ENCODE measurements at places on chromosomes 11 and 22. TPM values are rescaled to one million over a fixed set of nuclear protein-coding genes. Genes with fewer than 3 reads are reported as not detected.

The LRRC74B gene
- not detected for total RNA-seq

The TRIM6 gene
- 0.60 TPM for total RNA-seq

The CD6 gene
- 293 TPM for total RNA-seq

The IGF2 gene
- total RNA-seq = 0.76 TPM

DNA sequence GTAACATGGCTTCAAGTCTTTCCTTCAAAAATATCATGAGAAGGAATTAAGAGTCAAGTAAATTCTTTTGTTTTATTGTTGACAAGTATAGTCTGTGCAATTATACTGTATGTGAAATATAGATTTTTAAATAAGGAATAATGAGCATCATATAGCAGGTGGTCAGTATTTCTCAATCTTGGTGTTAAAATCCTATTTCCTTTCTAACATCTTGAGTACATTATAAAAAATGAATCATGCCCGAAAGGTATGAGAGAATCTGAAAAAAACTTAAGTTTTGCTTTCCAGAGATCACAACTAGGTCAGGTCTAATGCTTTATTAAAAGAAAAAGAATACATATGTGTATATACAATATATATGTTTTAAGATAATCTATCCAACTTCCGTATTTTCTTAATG, 53.1 kb downstream of the KIF18A start:
- peaks cover 31% of the 10 kb centered on the region for H3K36me3 ChIP-seq
- H3K27me3 ChIP-seq = no peaks in the 10 kb centered on the region
- no peak for DNase-seq
- no peaks in the 10 kb centered on the region for H3K4me1 ChIP-seq

GRCh38 chr22:19717181-19717580, 2.9 kb downstream of the SEPTIN5 start:
- H3K27ac ChIP-seq = no peak overlapping the region
- H3K36me3 ChIP-seq = no peaks in the 10 kb centered on the region
- H3K4me1 ChIP-seq = peaks cover 5% of the 10 kb centered on the region
- DNase-seq = no peak

DNA sequence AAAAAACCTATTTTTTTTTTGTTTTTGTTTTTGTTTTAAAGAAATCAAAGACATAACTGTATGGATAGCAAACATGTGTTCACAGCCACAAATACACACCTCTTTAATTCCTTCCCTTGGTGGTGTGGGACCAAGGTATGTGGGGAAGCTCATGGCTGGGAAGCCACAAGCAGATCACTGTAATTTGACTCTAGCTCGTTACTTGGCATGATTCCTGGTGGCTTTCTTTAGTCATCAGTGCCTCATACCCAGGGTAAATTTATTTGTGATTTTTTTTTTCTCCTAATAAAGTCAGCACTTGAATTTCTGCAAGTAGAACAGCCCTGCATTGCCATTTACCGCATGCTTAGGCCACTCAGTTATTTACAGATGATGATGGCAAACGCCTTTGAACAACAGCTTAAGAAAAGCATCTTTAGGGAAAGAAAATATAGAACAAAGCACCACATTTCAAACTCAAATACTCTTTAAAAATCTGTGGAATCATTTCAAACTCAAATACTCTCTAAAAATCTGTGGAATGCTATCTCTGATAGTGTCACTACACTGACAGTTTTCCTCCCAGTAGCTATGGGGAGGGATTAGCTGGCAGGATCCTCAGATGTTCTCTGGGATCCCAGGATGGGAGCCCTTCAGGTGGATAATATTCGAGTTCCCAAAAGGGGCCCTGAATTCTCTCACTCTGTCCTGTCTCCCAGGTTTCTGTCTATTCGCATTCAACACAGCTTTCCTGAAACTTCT, 687.2 kb downstream of the OPCML start:
- no peaks in the 10 kb centered on the region for H3K27me3 ChIP-seq
- H3K27ac ChIP-seq = no peak overlapping the region
- H3K4me3 ChIP-seq = no peak overlapping the region
- H3K36me3 ChIP-seq = no peaks in the 10 kb centered on the region
- no peak for DNase-seq
- no peaks in the 10 kb centered on the region for H3K4me1 ChIP-seq

- no peaks in the 10 kb centered on the region for H3K27me3 ChIP-seq
- no peaks in the 10 kb centered on the region for H3K36me3 ChIP-seq
- no peak overlapping the region for H3K4me3 ChIP-seq
- no peak for DNase-seq
- H3K27ac ChIP-seq = no peak overlapping the region
These were observed 498.2 kb downstream of the KCNA4 start for GRCh38 chr11:29518389-29519174.

DNA sequence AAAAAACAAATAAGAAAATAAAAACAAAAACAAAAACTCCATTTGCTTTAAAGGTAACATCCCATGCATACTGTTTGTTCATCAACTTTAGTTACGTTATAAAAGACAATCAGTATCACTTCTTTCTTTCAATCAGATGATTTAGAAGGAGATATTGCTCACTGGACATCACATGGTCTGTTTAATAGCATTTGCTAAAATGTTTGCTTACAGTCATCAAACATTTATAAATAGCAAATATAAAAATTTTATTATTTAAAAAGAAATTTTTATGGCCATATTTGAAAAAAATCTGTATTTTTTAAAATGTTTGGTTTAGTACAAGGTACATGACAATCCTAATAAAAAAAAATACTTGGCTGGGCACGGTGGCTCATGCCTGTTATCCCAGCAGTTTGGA, 22.6 kb downstream of the MMP26 start:
- no peaks in the 10 kb centered on the region for H3K27me3 ChIP-seq
- DNase-seq = no peak

DNA sequence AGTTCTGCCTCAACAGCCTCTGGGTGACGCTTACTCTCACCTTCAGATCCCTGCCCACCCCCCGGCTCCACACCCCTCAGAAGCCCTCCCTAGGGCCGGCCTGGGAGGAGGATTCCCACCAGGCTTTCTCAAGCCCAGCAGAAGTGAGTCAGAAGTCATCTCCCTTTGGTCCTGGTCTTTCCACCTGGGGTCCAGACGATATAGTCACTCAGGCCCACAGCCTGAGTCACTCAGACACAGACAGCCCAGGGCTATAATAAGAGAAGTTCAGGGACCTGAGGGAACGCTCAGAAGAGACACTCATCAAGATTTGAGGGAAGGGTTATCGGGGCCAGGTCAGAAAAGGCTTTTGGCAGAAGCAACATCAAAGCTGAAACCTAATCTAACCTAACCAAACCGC, 127.1 kb downstream of the SPATA19 start:
- no peaks in the 10 kb centered on the region for H3K4me1 ChIP-seq
- H3K4me3 ChIP-seq = no peak overlapping the region
- H3K27ac ChIP-seq = no peak overlapping the region
- DNase-seq = no peak
- H3K36me3 ChIP-seq = no peaks in the 10 kb centered on the region
- H3K27me3 ChIP-seq = no peaks in the 10 kb centered on the region

DNA sequence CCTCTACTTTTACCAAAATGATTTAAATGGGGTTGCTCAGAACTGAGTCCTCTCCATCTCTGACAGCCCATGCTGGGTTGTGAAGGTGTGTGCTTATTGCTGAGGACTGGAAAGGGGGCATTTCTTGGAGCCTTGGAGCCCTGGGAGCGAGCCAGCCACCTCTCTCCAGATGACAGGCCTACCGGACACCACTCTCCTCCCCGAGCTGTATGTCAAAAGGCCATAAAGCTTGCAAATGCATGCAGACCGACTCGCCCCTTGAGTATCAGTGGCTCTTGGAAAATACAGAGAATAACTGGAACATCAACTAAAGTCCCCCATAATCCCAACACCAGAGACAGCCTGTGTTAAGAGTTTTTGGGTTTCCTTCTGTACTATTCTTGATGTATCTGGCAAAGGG, 67.9 kb upstream of the PITPNB start:
- H3K27ac ChIP-seq = no peak overlapping the region
- H3K27me3 ChIP-seq = no peaks in the 10 kb centered on the region
- no peak overlapping the region for H3K4me3 ChIP-seq
- DNase-seq = peak; percentile 1
